CD8-positive, alpha-beta memory T cell (primary cell): ENCODE measurements at places on chromosomes 13 and 19. TPM values are rescaled to one million over a fixed set of nuclear protein-coding genes. Genes with fewer than 3 reads are reported as not detected.

The MYPOP gene
- total RNA-seq = 4.9 TPM

The LACC1 gene
- 7.0 TPM for total RNA-seq

GRCh38 chr19:16714702-16715287 is 4.9 kb upstream of the NWD1 start:
- DNase-seq = peak; percentile 27
- H3K36me3 ChIP-seq = no peaks in the 10 kb centered on the region
- H3K4me3 ChIP-seq = no peak overlapping the region
- peaks cover under 1% of the 10 kb centered on the region for H3K4me1 ChIP-seq

DNA sequence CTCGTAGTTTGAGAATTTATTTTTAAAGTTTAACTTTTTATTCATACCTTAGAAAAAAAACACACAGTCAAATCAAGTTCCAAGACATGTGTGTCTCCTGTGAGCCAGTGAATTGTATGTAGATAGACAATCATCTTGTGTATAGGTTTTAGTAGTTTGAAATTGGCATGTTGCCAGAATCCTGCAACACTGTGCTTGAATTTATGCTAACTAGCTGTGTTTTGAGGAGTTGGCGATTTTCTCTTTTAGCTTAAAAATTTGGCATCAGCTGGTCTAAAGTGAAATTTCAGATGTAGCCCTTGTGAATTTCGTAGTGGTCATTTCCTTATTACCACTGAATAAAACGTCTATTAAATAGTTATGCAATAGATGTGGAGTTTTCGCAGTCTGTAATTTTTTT is 213.2 kb downstream of the ATP8A2 start:
- no peaks in the 10 kb centered on the region for H3K36me3 ChIP-seq
- no peak overlapping the region for H3K4me3 ChIP-seq
- H3K27ac ChIP-seq = no peak overlapping the region

DNA sequence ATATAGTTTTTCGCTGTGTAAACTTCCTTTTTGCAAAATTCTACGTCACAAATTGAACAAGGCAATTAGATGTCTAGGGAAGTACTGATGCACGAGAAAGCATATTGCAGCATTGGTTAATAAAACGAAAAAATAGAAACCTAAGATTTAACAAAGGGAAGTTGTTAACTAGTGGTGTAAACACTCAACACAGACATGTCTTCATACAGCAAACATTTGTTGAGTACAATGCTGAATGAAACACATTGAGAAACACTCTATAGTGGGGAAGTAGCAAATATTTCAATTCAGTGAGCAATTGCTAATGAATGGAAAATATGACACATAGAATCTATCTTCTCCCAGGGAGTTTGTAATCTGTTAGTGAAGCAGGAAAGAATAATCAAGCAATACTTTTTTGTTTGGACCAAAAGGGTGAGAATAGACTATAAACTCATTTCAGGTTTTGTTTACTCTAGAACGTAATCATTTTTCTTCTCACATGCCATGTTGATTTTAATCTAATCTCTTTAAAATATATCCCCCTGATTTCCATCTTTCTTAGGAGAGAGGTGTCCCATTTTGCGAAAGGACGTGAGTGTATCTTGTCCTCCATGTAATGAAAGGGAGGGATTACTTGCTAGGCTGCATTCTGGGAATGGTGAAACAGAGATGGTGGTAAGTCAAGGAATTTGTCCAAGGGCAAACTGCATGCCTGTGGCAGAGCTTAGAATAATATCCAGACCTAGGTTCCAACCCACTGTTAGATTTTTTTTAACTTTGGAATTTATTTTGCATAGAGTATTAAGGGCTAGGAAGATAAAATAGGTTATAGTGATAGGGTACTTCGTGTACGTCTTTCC is 1.7 kb upstream of the ANKRD10 start:
- DNase-seq = no peak
- H3K27me3 ChIP-seq = no peaks in the 10 kb centered on the region
- no peak overlapping the region for H3K4me3 ChIP-seq
- peaks cover 18% of the 10 kb centered on the region for H3K4me1 ChIP-seq
- H3K27ac ChIP-seq = peak overlapping the region; percentile 66

GRCh38 chr19:57947419-57948134 is at the start of gene ZNF256:
Gene ZNF256, minus strand, starts transcription at chr19:57947706. Its CDS starts 232 bp downstream, at chr19:57947474.
- H3K27me3 ChIP-seq = no peaks in the 10 kb centered on the region
- H3K4me3 ChIP-seq = peak within 1 kb of the TSS; percentile 75
- peak; percentile 79 for DNase-seq
- H3K4me1 ChIP-seq = peaks cover 11% of the 10 kb centered on the region
- peak within 1 kb of the TSS; percentile 64 for H3K27ac ChIP-seq
- peaks cover 17% of the 10 kb centered on the region for H3K36me3 ChIP-seq
